ENCODE measurements at places on chromosomes 4 and X.

- DNase-seq: peak; percentile 62
Measured at GRCh38 chrX:43002526-43003203, 224.7 kb upstream of the PPP1R2C start.

GRCh38 chr4:83831588-83831987 lies 295.7 kb downstream of the GPAT3 start:
- no peak for DNase-seq

DNA sequence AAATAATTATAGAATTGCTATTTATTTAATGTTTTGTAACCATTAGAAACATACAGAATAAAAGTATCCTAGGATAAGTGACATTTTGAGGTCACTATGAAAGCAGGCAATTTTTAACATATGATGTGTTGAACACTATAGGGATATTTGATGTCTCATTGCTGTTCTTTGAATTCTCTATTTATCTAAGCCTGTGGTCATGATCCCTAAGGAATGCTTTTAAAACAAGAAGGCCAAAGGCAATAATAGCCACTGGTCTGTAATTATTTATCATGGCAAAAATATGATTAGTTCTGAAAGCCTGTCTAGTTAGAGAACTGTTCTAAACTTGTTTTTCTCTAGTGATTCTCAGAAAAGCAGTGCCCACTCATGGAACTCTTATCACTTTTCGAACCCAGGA lies 186.6 kb downstream of the RPA4 start:
- no peak for DNase-seq

- DNase-seq: no peak
Measured at GRCh38 chr4:172688534-172688933, 480.1 kb upstream of the GALNT7 start.

GRCh38 chrX:47564438-47565085 lies 3.6 kb downstream of the ARAF start:
- no peak for DNase-seq

Data from M059J (cell line).